ENCODE measurements at places on chromosomes 1 and 21. TPM values are rescaled to one million over a fixed set of nuclear protein-coding genes. Genes with fewer than 3 reads are reported as not detected.

DNA sequence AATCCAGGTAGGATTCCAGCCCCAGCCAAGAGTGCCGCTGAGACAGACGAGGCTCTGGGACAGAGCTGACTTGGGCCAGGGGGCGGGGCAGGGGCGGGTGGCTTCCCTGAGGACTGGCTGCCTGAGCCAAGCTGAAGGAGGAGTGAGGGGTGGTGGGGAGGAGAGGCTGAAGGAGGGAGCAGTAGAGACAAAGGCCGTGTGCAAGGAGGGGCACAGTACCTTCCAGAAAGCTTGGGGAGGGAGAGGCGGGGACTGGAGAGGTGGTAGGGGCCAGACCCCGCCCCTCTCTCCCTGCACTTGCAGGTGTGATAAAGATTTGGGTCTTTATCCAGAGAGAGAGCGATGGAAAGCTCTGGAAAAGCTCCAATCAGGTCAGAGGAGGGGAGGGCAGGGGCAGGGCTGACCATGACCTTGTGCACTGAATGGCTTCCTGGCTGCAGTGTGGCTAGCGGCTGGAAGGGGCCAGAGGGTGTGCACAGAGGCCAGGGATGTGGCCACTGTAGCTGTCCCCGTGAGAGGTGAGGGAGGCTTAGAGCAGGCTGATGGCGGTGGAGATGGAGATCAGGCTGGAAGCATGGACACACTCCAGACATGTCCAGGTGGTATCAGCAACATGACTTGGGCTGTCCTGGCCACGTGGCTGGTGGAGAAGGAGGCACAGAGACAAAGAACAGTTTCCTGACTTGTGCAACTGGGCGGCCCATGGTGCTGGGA, 6.7 kb upstream of the EPHA8 start:
- DNase-seq: no peak

DNA sequence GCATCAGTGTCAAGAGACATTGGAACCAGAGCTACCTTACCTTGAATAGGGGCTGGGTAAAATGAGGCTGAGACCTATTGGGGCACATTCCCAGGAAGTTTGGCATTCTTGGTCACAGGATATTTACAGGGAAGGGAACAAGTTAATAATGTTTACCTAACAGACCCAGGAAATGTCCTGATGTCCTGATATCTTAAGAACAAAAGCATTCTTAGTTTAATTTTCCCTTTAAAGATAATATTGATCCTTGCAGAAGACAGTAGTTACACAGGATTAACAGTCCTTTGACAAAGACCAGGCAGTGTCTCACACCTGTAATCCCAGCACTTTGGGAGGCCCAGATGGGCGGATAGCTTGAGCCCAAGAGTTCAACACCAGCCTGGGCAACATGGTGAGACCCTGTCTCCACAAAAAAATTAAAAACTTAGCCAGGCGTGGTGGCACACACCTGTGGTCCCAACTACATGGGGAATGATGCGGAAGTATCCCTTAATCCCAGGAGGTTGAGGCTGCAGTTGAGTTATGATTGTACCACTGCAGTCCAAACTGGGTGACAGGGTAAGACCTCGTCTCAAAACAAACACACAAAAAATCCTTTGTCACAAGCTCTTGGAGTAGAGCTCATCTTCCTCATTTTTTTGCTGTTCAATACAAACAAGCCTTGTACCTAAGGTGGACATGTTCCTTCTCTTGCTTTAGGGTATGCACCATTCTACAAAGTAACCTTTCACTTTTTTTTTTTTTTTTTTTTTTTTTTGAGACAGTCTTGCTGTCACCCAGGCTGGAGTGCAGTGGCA, 1.3 kb upstream of the TOMM20 start:
- DNase-seq: no peak

- DNase-seq: no peak
These were observed 18.2 kb upstream of the PEX10 start for GRCh38 chr1:2430592-2430973.

- DNase-seq: no peak
These were observed 78.4 kb upstream of the RGS21 start for GRCh38 chr1:192238421-192238820.

- no peak for DNase-seq
These were observed 6.4 kb downstream of the JAK1 start for GRCh38 chr1:64959986-64960385.

DNA sequence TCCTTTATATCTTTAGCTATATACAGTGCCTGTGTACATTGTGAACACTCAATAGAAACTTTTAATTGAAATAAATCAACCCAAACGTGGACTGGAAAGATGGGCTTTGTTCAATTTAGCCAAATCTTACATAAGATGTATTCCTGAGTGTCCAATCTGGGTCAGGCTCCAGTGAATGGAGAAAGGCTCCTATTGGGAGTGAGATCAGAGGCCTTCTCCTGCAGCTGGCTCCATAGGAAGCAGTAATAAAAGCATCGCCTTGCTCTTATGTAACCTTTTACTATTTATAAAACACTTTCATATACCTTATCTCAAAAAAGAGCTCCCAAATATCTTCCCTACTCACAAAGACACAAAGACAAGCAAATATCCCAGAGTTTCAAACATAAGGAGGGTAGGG, 24.9 kb upstream of the RGS16 start:
- DNase-seq: no peak

DNA sequence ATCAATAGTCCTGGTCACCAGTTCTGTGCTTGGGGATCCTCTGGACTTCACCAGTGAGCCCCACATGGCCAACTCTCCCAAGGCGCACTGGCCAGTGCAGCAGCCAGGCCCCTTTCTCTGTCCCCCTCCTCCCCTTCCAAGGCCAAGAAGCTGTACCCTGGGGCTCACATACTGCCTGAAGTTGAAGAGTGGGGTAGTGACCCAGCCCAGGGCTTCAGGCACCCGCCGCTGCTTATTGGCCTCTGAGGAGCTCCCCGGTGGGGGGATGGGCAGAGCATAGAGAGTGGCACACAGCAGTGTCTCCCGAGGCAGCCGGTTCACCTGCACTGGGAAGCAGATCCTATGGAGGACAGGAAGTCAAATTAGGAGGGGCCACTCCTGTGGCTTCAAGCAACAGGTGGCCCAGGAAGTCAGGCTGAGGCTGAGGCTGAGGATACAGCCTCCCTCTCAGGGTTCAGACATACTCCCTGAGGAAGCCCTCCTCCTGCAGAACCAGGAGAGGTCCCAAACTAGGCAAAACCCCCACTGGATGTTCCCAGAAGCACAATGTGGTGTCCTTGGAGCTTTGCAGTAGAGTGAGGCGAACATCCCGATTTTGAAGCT, 38.2 kb upstream of the PPP1R15B start:
- no peak for DNase-seq

DNA sequence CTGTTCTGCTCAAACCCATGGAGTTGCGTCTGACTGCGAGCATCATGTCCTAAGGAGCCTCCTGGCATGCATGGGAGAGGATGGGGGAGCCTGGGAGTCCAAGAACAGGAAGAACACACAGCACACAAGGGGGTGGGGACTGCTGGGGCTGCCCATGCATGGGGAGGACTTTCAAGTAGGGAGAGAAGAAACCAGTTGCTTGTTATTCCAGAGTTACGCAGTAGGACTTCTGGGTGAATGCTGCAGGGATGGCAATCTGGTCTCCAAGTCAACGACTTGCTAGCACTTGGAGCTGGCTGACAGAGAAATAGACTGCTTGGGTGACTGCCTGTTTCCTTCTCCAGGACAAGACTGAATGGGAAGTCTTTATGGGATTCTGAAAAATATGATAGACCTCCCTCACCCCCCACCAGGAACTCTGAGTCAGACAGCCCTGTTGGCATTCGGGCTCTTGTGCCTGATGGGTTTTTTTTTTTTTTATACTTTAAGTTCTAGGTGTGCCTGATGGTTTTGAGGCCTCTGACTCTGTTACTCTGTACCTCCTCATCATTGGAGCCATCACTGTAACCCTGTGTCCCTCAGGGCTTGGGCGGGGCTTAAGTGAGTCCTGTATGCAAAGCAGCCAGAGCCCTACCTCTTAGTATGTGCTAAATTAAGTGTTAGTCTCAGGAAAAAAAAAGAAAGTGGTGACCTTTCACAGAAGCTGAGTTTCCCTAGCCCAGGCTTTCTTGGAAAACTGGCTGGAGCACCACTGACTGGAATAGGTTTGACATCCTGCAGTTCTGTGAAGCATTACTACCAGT, 30.3 kb downstream of the MAP3K21 start:
- no peak for DNase-seq

- DNase-seq: peak; percentile 34
These were observed 25.5 kb upstream of the IL10 start for GRCh38 chr1:206797534-206798383.

GRCh38 chr1:180997843-180998504, 24.7 kb downstream of the STX6 start:
- no peak for DNase-seq

- DNase-seq: no peak
These were observed 209.6 kb downstream of the LYPLAL1 start for GRCh38 chr1:219383281-219383680.

DNA sequence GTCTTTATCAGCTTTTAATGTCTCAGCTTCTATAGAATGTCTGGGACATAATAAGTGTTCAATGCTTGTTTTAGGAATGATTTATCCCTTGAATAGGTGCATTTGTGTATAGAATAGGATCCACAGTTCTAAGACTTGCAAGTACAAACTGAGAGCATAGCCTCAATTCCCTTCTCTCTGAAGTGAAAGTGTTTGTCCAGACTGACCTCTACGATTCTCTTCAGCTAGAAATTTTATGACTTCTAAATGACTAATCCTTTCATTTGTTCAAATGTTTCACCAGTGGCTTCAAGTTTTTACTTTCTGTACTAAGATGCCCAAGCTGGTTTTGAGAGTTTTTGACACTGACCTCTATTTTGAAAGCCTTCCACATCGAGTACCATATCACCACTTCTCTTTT, 608.2 kb upstream of the ADGRL4 start:
- DNase-seq: peak; percentile 4

DNA sequence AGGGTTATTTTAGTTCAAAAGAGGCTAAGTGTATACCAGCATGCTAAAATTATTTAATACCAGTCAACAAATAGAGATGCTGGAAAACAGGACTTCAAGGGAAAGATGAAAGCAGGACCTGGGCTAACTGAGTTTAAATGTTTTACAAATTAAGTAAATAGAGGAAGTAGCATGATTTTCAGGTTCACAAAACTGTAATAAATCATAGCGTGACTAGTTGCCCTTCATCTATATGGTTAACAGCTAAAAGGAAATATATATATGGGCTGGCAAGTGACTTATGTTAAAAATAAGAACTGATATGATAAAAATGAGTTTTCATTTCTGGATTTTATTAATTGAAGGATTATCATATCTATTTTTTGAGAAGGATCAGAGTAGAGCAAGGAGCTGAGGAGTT, 25.6 kb downstream of the DPYD start:
- no peak for DNase-seq

GRCh38 chr1:69947837-69948236, 257.5 kb downstream of the LRRC40 start:
- no peak for DNase-seq

- no peak for DNase-seq
These were observed 6.1 kb downstream of the NENF start for GRCh38 chr1:212438831-212439237.

DNA sequence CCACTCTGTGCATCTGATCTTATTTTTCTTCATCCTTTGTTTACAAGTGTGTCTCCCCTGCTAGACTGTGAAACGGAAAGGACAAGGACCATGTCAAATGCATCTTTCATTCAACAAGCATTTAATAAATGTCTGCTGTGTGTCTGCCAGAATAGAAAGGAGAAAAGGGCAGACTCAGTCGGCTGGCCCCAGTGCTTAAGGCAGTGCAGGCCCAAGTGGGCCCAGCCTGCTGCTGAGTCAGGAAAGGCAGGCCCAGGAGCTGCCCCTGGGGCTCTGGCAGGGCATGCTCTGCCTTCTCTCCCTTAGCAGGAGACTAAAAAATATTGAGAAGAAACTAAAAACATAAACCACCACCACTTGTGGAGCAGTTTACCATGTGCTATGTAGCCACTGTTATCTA, 38.1 kb downstream of the PLEKHA6 start:
- no peak for DNase-seq

DNA sequence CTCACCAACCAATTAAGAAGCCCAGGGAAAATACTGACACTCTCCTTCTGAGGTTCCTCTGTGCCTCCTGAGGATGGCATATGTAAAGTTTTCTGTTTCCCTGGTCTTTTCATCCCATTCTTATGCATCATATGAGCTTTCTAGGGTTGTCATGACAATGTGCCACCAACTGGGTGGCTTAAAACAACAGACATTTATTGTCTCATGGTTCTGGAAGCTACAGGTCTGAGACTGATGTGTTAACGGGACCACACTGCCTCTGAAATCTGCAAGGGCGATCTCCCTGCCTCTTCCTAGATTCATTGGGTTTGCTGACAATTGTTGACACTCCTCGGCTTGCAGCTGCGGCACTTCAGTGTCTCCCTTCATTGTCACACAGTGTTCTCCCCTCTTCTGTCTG, 308.4 kb downstream of the RGS7 start:
- no peak for DNase-seq

GRCh38 chr21:41752231-41752681, 14.6 kb downstream of the RIPK4 start:
- DNase-seq: no peak

GRCh38 chr1:27609210-27609555, 5.2 kb upstream of the AHDC1 start:
- no peak for DNase-seq

DNA sequence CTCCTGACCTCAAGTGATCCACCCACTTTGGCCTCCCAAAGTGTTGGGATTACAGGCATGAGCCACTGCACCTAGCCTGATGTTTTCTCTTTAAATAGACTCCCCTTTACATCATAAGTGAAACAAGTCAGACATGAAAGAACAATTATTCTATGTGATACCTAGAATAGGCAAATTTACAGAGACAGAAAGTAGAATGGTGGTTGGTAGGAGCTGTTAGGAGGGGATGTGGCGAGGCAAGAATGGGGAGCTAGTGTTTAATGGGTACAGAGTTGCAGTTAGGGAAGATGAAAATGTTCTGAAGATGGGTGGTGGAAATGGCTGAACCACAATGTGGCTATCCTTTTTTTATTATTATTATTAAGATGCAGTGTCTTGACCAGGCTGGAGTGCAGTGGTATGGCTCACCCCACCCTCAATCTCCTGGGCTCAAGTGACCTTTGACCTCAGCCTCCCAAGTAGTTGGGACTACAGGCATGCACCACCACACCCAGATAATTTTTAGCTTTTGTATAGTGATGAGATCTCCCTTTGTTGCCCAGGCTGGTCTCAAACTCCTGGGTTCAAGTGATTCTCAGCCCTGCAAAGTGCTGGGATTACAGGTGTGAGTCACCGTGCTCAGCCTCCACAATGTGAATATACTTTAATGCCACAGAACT, 28.4 kb downstream of the ELF3 start:
- DNase-seq: no peak

DNAH14 gene
- total RNA-seq: 2.2 TPM

MIA3 gene
- 38.3 TPM for total RNA-seq

PTPRF gene
- total RNA-seq: 101 TPM

MRAP gene
- not detected for total RNA-seq

CASQ1 gene
- total RNA-seq: not detected
